ENCODE measurements at places on chromosomes 7 and 10.

GRCh38 chr7:98902523-98902922 lies 24.2 kb downstream of the TRRAP start:
- DNase-seq, result no peak

GRCh38 chr10:88415533-88416130 lies 167.5 kb downstream of the RNLS start:
- DNase-seq, result no peak

GRCh38 chr7:145216866-145217265 lies 381.0 kb upstream of the TPK1 start:
- no peak for DNase-seq

- no peak for DNase-seq
Observed at GRCh38 chr7:74008687-74009086, 19.3 kb upstream of the ELN start.

GRCh38 chr10:122852261-122852660 lies 6.6 kb upstream of the CUZD1 start:
- DNase-seq, result no peak

DNA sequence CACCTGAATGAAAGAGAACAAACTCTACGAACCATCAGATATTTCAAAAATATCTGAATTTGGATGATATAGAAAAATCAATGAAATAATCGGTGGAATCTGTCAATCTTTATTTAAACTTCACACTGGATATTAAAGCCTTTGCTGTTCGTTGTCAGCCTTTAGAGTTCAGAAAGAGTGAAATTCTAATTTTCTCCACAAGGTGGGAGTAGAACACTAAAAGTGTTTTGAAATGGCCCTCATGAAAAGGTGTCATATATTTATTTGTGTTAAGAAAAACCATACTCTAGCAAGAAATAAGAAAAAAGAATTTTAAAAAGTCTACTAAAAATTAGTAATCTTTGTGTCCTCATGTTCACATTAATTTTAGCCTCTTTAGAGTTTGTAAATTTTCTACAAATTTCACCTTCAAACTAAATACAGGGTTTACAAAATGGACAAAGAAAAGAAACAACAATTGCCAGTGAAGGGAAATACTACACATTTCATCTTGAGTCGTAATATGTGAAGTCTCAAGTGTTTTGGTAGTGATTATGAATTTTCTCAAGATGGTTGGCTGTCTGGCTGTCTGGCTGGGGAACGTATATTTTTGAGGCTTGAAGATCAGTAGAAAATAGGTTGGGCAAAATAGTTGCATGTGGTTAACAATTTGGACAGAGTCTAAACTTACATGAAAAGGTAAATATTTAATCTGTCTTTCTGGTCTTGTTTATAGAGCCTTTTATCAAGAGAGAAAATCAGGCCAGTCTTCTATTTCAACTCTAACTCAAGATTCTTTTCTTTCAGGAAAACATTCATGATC lies 43.7 kb downstream of the DNAJB9 start:
- DNase-seq, result no peak

DNA sequence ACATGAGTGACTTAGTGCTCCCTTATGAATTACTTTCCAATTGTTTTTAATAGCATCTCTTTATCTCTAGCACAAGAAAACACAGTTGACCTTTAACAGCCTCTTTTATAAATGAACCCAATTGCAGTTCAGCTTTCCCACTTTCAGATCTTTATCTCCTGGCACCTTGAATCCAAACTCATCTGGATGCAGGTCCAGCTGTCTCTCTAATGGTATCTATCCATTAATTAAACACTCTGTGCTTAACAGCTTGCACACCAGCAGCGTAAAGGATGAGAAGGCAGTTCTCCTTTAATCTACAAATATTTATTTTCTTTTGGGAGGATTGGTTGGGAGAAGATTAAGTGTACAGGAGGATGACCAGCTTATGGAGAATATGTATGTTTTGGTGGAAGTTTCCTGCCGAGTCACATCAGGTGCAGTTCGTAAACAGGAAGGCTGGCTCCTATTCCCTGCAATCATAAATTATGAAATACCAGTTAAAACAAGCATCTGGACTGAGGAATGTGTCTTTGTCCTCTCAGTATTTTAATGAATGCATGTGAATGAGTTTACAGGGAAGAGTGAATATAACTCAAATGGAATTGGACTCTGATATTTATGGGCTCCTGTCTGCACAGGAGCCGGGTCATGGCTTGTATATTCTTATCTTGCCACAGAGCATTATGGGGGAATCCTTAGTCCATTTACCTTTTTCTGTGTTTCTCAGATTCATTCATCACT lies 232.7 kb downstream of the PHF14 start:
- no peak for DNase-seq

DNA sequence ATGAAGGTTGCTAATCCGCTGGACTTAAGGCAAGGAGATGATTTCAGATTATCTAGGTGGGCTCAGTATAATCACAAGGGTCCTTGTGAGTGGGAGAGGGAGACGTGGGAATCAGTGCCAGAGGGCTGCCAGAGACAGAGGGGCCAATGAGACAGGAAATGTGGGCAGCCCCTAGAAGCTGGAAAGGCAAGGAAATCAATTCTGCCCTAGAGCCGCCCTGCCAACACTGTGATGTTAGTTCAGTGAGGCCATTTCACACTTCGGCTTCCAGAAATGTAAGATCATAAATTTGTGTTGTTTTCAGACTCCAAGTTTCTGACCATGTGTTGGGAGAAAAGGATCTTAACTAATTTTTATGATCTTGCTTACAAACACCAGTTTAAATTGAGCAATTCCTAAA lies 3.6 kb upstream of the GPNMB start:
- no peak for DNase-seq
